ENCODE measurements at places on chromosomes 6 and 20. TPM values are rescaled to one million over a fixed set of nuclear protein-coding genes. Genes with fewer than 3 reads are reported as not detected.

PTCRA gene
- polyA plus RNA-seq, result not detected

CALHM5 gene
- polyA plus RNA-seq, result 3.3 TPM

GPX5 gene
- polyA plus RNA-seq, result not detected

TSHZ2 gene
- 0.02 TPM for polyA plus RNA-seq

DDX39B gene
- polyA plus RNA-seq, result 477 TPM

CD40 gene
- 0.52 TPM for polyA plus RNA-seq

ELOVL2 gene
- polyA plus RNA-seq, result 6.3 TPM

RFX6 gene
- not detected for polyA plus RNA-seq

THEMIS gene
- polyA plus RNA-seq, result not detected

- H3K4me3 ChIP-seq, result no peak overlapping the region
- no peak for DNase-seq
- no peaks in the 10 kb centered on the region for H3K36me3 ChIP-seq
Observed at GRCh38 chr6:5998711-5999687, 7.7 kb downstream of the NRN1 start.

GRCh38 chr6:112040956-112041355 is 12.9 kb upstream of the CCN6 start:
- no peak for DNase-seq
- no peaks in the 10 kb centered on the region for H3K36me3 ChIP-seq
- H3K27me3 ChIP-seq, result no peaks in the 10 kb centered on the region
- H3K4me3 ChIP-seq, result no peak overlapping the region
- no peak overlapping the region for H3K27ac ChIP-seq
- H3K4me1 ChIP-seq, result peaks cover 14% of the 10 kb centered on the region

DNA sequence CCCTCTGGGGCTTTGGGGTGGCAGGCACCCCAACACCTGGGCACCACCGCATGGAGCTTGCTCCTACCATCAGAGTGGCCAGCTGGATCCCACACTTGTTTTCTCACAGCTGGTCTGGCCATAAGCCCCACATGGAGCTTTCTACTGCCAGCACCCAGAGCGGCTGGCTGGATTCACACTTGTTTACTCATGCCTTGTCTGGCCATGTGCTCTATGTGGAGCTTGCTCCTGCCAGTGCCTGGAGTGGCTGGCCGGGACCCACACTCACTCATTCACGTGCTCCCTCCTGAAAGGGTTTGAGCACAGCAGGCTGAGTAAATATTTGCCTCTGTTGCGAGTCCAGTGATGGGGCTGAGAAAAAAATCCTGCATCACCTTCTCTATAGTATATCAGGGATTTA is 487.0 kb downstream of the CD109 start:
- H3K36me3 ChIP-seq, result no peaks in the 10 kb centered on the region
- no peaks in the 10 kb centered on the region for H3K4me1 ChIP-seq
- peak; percentile 12 for DNase-seq
- no peak overlapping the region for H3K27ac ChIP-seq
- no peaks in the 10 kb centered on the region for H3K27me3 ChIP-seq

GRCh38 chr6:47529734-47530133 is 52.1 kb downstream of the CD2AP start:
- H3K4me1 ChIP-seq, result no peaks in the 10 kb centered on the region
- no peaks in the 10 kb centered on the region for H3K27me3 ChIP-seq
- H3K36me3 ChIP-seq, result peaks cover 4% of the 10 kb centered on the region
- H3K27ac ChIP-seq, result no peak overlapping the region

GRCh38 chr6:147434516-147434915 is 74.0 kb upstream of the SAMD5 start:
- H3K27ac ChIP-seq, result no peak overlapping the region
- H3K27me3 ChIP-seq, result peaks cover 4% of the 10 kb centered on the region
- H3K4me1 ChIP-seq, result no peaks in the 10 kb centered on the region
- peak; percentile 1 for DNase-seq
- H3K4me3 ChIP-seq, result no peak overlapping the region
- H3K36me3 ChIP-seq, result no peaks in the 10 kb centered on the region

- H3K4me1 ChIP-seq, result peaks cover 11% of the 10 kb centered on the region
- H3K27me3 ChIP-seq, result peaks cover 4% of the 10 kb centered on the region
- no peak overlapping the region for H3K4me3 ChIP-seq
- H3K36me3 ChIP-seq, result no peaks in the 10 kb centered on the region
- no peak overlapping the region for H3K27ac ChIP-seq
- DNase-seq, result no peak
Observed at GRCh38 chr20:23690581-23690980, 1.7 kb upstream of the CST4 start.

DNA sequence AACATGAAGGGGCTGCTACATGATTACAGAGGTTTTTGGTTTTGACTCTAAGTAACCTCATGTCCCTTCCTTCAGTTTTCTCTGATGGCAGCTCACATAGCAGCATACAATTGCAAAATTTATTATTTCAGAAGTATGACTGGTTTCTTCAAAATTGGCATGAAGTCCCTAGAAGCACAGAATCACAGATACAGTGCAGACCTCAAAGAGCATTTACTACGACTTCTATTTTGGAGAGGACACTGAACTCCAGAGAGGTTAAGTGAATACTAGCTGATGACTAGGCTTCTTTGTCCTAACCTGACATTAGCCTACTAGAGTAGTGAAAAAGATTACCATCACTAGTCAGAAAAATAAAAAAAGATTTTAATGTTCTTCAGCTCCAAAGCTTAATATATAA is 664.3 kb downstream of the RFPL4B start:
- peaks cover 2% of the 10 kb centered on the region for H3K4me1 ChIP-seq
- no peaks in the 10 kb centered on the region for H3K36me3 ChIP-seq
- no peak overlapping the region for H3K27ac ChIP-seq
- H3K27me3 ChIP-seq, result no peaks in the 10 kb centered on the region
- DNase-seq, result no peak
- no peak overlapping the region for H3K4me3 ChIP-seq

- no peaks in the 10 kb centered on the region for H3K27me3 ChIP-seq
- no peaks in the 10 kb centered on the region for H3K4me1 ChIP-seq
- no peak overlapping the region for H3K27ac ChIP-seq
- no peaks in the 10 kb centered on the region for H3K36me3 ChIP-seq
Observed at GRCh38 chr20:41748051-41748450, 129.9 kb upstream of the CHD6 start.

GRCh38 chr6:166987930-166988329 is 11.3 kb upstream of the CEP43 start:
- H3K36me3 ChIP-seq, result no peaks in the 10 kb centered on the region
- DNase-seq, result no peak
- no peaks in the 10 kb centered on the region for H3K4me1 ChIP-seq
- H3K27ac ChIP-seq, result no peak overlapping the region
- H3K4me3 ChIP-seq, result no peak overlapping the region

DNA sequence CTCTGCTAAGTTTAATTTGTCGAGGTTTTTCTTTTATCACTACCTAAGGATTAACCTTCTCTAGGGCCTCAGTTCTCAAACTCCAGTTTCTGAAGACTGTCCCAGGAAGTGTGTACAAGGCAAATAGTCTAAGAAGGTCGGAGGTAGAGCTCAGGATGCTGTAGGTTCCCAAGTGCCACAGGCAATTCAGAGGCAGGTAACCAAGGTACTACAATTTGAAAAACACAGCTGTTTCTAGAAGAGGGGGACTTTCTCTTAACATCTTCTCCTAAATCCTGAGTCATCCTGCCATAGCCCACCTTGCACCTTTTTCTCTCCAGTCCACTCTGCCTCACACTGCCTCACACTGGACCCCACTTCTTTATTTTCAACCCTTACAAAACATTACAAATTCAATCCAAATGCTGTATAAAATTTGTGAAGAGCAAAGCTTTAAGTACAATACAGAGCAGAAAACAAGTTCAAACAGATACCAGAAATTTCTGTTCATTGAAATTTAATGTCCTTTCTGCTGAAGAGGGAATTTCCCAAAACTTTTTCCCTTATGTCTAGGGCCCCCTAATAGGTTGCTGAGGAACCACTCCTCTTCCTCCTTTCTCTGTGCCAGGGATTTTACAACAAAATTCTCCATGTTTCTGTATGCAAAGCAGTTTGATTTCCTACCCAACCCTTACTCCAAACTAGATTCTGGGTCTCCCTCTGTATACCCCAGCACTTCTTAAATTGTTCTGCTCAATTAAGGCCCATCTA is 43.0 kb downstream of the FRK start:
- H3K4me1 ChIP-seq, result peaks cover 7% of the 10 kb centered on the region
- H3K27ac ChIP-seq, result peak overlapping the region; percentile 74
- H3K4me3 ChIP-seq, result no peak overlapping the region
- DNase-seq, result no peak
- no peaks in the 10 kb centered on the region for H3K27me3 ChIP-seq
- H3K36me3 ChIP-seq, result no peaks in the 10 kb centered on the region

- peaks cover 4% of the 10 kb centered on the region for H3K27me3 ChIP-seq
- H3K4me3 ChIP-seq, result no peak overlapping the region
- DNase-seq, result no peak
- H3K27ac ChIP-seq, result no peak overlapping the region
Observed at GRCh38 chr20:2390951-2391675, 10.4 kb downstream of the TGM6 start.

DNA sequence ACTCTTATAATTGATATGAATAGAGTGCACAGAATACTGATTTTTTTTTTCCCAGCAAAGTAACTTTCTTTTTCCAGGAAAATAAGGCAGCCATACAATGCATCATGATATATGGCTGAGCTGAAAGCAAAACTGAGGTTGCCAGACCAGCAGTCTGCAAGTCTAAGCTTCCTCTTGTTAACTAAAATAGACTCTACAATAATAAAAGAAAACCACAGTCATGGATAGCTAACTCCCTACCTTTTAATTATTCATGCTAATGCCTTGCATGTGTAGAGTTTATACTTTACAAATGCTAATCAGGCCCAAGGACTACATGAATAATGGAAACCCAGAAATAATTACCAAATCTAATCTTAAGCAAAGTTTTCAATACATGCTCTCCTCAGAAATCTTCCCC is 47.4 kb downstream of the MAP7 start:
- no peak overlapping the region for H3K4me3 ChIP-seq
- no peaks in the 10 kb centered on the region for H3K4me1 ChIP-seq
- no peak for DNase-seq
- H3K27me3 ChIP-seq, result peaks cover 3% of the 10 kb centered on the region

GRCh38 chr20:42074944-42075343 is 456.8 kb upstream of the CHD6 start:
- no peaks in the 10 kb centered on the region for H3K27me3 ChIP-seq
- H3K4me3 ChIP-seq, result no peak overlapping the region
- no peak for DNase-seq
- no peak overlapping the region for H3K27ac ChIP-seq

GRCh38 chr6:155448668-155449449 is 6.8 kb downstream of the NOX3 start:
- no peaks in the 10 kb centered on the region for H3K27me3 ChIP-seq
- H3K4me3 ChIP-seq, result no peak overlapping the region
- H3K36me3 ChIP-seq, result no peaks in the 10 kb centered on the region
- H3K4me1 ChIP-seq, result 0 out of 2 replicates have a peak, but pooled peaks cover 1% of the 10 kb centered on the region

- no peaks in the 10 kb centered on the region for H3K4me1 ChIP-seq
- H3K4me3 ChIP-seq, result no peak overlapping the region
- H3K27me3 ChIP-seq, result peaks cover 4% of the 10 kb centered on the region
- H3K36me3 ChIP-seq, result no peaks in the 10 kb centered on the region
- no peak overlapping the region for H3K27ac ChIP-seq
- no peak for DNase-seq
Observed at GRCh38 chr6:31430449-31430848, 27.1 kb downstream of the MICA start.

GRCh38 chr20:46260480-46260879 is 47.8 kb downstream of the CDH22 start:
- no peak for DNase-seq
- H3K27me3 ChIP-seq, result peaks cover 6% of the 10 kb centered on the region
- H3K36me3 ChIP-seq, result no peaks in the 10 kb centered on the region
- no peaks in the 10 kb centered on the region for H3K4me1 ChIP-seq
- no peak overlapping the region for H3K27ac ChIP-seq
- H3K4me3 ChIP-seq, result no peak overlapping the region

GRCh38 chr6:2598867-2599266 is 151.9 kb downstream of the MYLK4 start:
- H3K4me3 ChIP-seq, result no peak overlapping the region
- DNase-seq, result no peak
- H3K4me1 ChIP-seq, result no peaks in the 10 kb centered on the region
- no peaks in the 10 kb centered on the region for H3K36me3 ChIP-seq
- no peak overlapping the region for H3K27ac ChIP-seq
- H3K27me3 ChIP-seq, result peaks cover 4% of the 10 kb centered on the region

DNA sequence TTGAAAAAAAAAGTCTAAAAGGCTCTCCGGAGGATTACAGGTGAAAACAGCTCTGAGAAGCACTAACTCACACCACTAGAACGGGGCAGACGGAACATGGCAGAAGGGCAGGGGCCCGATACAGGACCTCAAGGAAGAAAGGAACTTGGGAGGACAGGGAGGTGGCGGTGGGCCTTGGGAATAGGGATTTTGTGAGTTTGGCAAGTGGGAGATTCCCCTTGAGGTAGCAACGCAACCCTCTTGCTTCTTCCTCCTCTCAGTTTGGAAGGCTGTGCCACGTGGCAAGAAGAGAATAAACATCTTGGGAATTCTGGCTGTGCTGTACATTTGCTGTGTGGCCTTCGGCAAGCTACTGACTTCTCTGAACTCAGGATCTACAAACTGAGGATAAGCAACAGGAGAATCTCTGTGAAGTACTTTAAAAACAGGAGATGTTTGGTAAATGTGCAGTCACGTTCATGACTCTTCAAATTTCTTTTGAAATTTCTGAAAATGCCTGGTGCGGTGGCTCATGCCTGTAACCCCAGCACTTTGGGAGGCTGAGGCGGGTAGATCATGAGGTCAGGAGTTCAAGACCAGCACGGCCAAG is 220.8 kb downstream of the BCAS1 start:
- H3K4me3 ChIP-seq, result no peak overlapping the region
- no peak for DNase-seq
- H3K4me1 ChIP-seq, result no peaks in the 10 kb centered on the region

- no peaks in the 10 kb centered on the region for H3K27me3 ChIP-seq
- no peak overlapping the region for H3K4me3 ChIP-seq
- H3K27ac ChIP-seq, result no peak overlapping the region
- H3K4me1 ChIP-seq, result no peaks in the 10 kb centered on the region
Observed at GRCh38 chr6:25078141-25078540, 142.4 kb upstream of the RIPOR2 start.

- H3K4me3 ChIP-seq, result no peak overlapping the region
- no peaks in the 10 kb centered on the region for H3K36me3 ChIP-seq
- H3K4me1 ChIP-seq, result no peaks in the 10 kb centered on the region
Observed at GRCh38 chr6:25582101-25582500, 69.9 kb upstream of the SCGN start.

DNA sequence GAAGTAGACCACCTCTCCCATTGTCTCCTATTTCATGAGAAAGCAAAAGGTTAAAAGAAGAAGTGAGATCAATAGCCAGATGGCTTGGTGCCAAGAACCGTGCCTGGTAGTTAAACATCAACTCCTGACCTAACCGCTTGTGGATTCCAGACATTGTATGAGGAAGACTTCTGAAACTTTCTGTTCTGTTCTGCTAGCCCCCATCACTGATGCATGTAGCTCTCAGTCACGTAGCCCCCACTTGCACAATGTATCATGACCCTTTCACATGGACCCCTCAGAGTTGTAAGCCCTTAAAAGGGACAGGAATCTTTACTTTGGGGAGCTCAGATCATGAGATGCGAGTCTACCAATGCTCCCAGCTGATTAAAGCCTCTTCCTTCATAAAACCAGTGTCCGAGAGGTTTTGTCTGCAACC is 301.2 kb downstream of the RNGTT start:
- H3K4me1 ChIP-seq, result no peaks in the 10 kb centered on the region
- no peak for DNase-seq
- H3K4me3 ChIP-seq, result no peak overlapping the region
- H3K27me3 ChIP-seq, result no peaks in the 10 kb centered on the region
- H3K36me3 ChIP-seq, result 0 out of 2 replicates have a peak, but pooled peaks cover 2% of the 10 kb centered on the region
- no peak overlapping the region for H3K27ac ChIP-seq
